ENCODE measurements at places on chromosomes 6 and 20.

DNA sequence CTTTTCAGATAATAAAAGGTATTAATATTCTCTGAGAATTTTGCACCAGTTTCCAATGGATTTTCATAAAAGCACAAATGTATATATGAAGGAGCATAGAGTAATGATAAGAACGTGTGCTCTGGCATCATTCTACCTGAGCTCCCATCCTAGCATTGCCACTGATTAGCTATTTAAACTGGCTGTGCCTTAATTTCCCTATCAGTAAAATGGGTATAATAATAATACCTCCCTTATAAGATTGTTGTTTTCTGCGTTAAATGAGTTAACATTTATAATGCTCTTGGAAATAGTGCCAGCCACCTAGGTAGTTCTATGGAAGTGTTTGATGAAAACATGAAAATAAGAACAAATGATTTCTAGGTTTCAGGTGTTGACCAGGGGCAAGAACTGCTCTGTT lies 11.2 kb downstream of the ZKSCAN3 start:
- DNase-seq = no peak

- no peak for DNase-seq
Measured at GRCh38 chr6:138378463-138378862, 758 bp downstream of the SMIM28 start.

DNA sequence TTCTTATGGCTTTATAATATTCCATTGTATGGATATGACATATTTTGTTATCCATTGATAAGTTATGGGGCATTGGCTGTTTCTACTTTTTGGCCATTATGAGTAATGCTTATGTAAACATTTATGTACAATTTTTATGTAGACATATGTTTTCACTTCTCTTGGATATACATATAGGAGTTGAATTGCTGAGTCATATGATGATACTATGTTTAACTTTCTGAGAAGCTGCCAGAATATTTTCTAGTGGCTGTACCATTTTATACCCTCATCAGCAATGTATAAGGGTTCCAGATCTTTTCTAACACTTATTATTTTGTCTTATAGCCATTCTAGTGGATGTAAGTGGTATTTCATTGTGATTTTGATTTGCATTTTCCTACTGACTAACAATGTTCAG lies 23.1 kb downstream of the OTOR start:
- no peak for DNase-seq

GRCh38 chr6:39111280-39111679 lies 3.7 kb downstream of the SAYSD1 start:
- no peak for DNase-seq

DNA sequence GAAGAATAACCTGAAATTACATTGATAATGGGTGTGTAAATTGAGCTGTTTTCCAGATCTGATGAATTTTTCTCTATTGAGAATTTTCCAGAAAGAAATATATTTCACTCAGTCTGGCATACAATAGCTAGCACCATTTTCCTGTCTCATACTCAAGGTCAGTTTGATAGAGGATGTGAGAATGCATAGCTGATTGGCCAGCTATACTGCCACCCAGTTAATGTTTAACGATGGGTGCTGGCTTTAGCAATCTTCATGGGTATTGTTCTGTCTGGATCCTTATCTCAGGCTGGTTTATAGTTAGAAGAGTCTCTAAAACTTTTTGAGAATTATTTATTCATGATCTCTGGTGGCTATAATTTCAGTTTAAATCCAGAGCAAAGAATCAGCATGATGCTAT lies 147.4 kb downstream of the HDGFL1 start:
- DNase-seq = no peak

DNA sequence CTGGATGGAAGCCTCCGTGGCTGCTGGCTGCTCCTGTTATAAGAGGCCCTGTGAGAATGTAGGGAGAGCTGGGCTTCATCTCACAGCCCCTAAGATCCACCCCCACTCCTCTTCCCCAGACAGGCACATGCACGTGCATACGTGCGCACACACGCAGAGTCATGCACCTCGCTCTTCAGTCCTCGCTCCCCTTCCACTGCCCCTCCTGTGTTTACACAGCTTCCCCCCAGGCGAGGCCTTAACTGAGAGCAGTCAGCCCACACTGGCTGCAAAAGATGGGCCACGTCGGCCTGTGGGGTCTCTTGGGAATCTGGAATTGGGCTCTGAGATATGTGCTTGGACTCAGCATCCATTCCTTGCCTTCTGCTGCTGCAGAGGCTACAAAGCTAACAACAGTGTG lies 35.2 kb upstream of the MLN start:
- no peak for DNase-seq

GRCh38 chr6:17389274-17389847 lies 4.0 kb upstream of the CAP2 start:
- DNase-seq = no peak

GRCh38 chr20:10603378-10603777 lies 70.4 kb downstream of the JAG1 start:
- DNase-seq = no peak

Measured in activated CD8-positive, alpha-beta memory T cell treated with anti-CD3 and anti-CD28 coated beads, Interleukin-2, amount 50 U/mL, for 4 hours (primary cell).